Activated T-cell treated with anti-CD3 and anti-CD28 coated beads, Interleukin-2, amount 50 U/mL, for 48 hours (primary cell): ENCODE measurements at places on chromosomes 1 and 21.

DNA sequence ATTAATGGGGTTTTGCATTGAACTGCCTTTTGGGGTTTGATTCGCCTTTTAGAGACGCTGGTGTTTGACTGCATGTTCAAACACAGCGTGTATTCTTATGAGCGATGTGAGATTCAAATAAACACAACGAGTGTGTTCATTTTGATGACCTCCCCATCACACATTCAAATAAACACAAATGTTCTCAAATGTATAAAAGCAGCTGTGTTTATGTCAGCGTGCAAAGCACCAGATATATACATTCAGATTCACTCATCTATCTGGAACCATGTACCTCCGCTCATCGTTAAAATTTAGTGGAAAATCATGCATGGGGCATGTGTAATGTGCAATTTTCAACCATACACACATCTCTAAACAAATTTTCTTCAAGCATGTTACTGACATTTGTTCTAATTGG lies 21.4 kb upstream of the LMO4 start:
- DNase-seq: no peak

GRCh38 chr1:244239261-244239770 lies 188.2 kb downstream of the ZBTB18 start:
- no peak for DNase-seq

DNA sequence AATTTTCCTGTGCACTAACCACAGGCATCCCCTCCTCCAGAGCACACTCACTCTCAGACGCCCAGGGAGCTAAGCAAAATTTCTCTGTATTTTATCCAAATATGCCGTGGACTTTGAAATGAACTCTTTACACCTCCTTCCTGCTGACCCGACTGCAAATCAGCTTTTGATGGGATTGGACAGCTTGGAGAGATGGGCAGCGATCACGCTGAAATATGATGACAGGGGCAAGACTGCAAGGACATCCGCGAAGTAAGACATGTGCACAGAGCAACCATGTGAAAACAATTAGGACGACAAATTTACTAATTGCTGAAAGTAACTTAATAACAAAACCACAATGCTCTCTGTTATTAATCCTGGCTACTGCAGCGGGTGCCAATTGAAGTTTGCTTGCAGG lies 64.6 kb upstream of the CLDN14 start:
- no peak for DNase-seq

DNA sequence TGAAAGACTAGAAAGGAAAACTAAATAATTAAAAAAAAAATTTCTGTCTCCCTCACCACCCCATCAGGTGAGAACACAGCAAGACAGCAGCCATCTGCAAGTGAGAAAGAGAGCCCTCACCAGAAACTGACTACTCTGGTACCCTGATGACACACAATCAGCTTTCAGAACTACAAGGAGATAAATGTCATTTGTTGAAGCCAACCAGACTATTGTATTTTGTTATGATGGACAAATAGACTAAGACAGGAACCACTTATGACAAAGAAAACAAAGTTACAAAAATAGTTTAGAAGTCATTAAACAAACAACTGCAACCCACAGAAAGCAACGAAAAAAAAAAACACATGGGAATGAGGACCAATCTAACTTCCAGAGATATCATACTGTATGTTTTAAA lies 98.3 kb downstream of the FAF1 start:
- DNase-seq: no peak

DNA sequence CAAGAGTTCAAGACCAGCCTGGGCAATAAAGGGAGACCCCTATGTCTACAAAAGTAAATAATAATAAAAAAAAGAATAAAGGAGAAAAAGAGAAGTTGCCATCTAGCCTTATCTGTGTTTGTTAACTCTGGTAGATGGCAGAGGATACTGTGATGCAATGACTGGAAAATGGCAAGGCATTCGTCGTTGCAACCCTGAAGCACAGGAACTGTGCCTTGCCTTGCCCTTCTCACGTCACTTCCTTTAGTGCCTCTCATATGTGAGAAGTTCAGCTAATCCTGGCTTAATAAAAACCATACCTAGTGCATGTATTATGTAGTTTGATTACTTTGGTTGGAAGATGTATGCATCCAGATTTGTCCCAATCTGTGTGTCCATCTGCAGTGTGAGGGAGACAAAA lies 25.8 kb upstream of the PIGC start:
- DNase-seq: no peak

DNA sequence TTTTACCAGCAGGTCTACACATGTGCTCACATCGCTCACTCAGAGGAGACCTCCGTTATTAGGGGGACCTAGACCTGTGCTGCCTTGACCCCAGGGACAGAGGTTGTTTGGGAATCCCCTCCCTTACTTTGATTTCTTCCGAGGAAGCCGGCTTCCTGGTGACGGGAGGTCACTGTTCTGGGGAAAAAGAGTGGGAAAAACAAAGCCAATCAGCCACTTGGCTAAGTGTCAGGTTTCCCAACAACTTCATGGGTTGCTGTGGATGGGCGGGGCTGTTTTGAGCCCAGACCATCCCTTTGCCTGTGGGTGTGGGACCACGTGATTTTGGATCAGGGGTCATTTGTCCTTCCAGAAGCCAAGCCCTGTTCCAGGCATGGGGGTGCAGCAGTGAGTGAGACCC lies 7.1 kb upstream of the KCNAB2 start:
- DNase-seq: no peak

DNA sequence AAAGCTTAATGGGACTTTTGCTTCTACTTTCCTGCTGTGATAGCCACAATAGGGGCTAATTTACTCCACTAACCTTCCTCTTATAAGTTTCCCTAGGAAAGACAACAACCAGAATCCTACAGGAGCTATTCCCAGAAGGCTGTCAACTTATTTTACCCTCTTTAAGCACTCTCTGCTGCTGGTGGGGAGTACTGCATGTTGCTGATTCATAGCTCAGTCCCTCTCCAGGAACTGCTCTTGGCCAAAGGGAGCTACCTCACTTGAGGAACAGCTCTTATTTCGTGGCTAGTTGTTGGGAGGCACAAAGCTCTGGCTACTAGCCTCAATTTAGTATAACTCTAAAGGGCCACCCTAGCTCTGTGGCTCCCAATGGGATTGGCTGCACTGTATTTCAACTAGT lies 37.2 kb downstream of the ADSS2 start:
- DNase-seq: no peak

- DNase-seq: no peak
Measured at GRCh38 chr21:44498280-44499210, 41.5 kb downstream of the KRTAP10-1 start.

DNA sequence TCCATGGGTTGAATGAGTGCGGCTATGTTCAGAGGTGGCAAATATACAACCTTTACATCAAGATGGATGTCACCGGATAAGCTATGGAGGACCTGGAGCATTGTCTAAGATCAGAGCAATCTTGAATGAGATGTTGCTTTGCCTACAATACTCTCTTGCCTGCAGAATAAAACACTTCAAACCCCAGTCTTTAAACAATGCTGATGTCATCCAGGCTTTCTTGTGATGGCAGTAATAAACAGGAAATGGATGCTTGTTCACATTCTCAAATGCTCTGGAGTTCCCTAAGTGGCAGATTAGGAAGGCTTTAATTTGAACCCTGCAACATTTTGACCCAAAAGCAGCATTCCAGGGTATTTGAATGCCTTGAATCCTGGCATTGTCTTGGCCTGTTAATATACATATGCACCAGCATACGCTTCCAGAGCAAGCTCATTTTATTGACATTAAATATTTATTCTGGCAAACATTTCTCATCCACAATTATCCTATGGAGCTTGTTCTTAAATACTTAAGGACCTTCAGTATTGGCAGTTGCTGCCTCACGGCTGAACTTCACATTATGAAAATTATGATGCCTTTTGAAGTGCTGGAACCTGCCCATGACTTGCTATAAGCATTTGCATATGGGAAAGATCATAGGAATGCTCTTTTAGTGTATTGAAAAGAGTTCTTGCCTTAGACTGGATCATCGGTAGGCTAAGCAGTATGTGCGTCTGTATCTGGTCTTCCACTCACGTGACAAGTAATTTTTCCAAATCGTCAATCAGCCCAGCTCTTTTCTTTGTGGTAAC lies 422.7 kb downstream of the SIPA1L2 start:
- DNase-seq: no peak

GRCh38 chr1:170162459-170163246 lies 16.9 kb downstream of the NTMT2 start:
- DNase-seq: no peak

GRCh38 chr1:187310038-187310631 lies 481.4 kb downstream of the PLA2G4A start:
- DNase-seq: no peak

DNA sequence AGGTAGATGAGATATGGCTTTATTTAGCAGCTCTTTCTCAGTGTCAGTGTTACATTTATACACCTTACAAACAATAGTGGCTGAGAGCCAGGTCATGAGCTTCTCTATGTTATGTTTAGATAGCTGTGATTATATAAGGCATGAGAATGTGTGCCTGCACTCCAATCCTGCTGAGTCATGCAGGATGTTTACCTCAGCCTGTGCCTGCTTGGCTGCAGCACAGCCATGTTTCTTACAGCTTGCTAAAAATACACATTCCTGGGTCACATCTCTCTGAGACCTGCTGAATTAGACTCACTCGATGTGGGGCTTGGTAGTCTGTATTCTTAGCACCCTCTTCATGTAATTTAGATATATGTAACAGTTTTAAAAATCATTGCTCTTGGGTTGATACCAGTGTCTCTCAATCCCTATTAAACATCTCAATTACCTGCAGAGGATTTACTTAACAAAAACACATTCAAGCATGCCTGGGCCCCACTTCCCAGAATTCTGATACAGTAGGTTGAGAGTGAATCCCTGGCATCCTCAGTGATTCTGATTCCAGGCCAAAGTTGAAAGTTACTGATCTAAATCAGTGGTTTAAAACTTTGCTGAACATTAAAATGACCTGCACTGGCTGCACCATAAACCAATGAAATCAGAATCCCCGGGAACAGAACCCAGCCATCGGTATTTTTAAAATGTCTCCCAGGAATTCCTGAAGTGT lies 107.5 kb downstream of the GDAP2 start:
- DNase-seq: no peak

GRCh38 chr1:161131523-161132409 lies 701 bp downstream of the DEDD start:
- no peak for DNase-seq

- no peak for DNase-seq
Measured at GRCh38 chr1:110387048-110387754, 3.6 kb downstream of the SLC16A4 start.

- no peak for DNase-seq
Measured at GRCh38 chr1:5828308-5828935, 163.8 kb downstream of the NPHP4 start.

GRCh38 chr1:223520200-223520599 lies 127.0 kb downstream of the CCDC185 start:
- no peak for DNase-seq

DNA sequence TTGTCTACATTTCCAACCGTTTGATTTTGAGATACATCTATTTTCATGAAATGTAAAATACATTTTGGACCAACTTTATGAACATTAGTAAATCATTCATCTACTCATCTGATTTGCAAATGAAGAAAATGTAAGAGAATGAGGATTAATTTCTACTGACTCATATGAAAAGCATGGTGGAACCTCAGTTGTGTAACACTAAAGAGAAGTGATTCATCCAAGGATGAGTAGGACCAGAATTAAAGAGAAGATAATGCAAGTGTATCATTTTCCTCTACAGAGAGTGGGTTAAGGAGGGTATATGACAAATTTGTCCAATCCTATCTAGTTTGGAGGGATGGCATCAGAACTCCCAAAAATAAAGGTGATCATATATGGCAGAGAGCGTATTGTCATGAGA lies 1967.6 kb downstream of the MRPL39 start:
- DNase-seq: no peak

- no peak for DNase-seq
Measured at GRCh38 chr1:212218911-212219310, 66.3 kb upstream of the PPP2R5A start.

- DNase-seq: no peak
Measured at GRCh38 chr21:37454869-37455503, 88.4 kb downstream of the DYRK1A start.

GRCh38 chr1:3727042-3727824 lies 25.0 kb upstream of the CCDC27 start:
- no peak for DNase-seq
